ENCODE measurements at places on chromosomes 3 and 15. TPM values are rescaled to one million over a fixed set of nuclear protein-coding genes. Genes with fewer than 3 reads are reported as not detected.

DNA sequence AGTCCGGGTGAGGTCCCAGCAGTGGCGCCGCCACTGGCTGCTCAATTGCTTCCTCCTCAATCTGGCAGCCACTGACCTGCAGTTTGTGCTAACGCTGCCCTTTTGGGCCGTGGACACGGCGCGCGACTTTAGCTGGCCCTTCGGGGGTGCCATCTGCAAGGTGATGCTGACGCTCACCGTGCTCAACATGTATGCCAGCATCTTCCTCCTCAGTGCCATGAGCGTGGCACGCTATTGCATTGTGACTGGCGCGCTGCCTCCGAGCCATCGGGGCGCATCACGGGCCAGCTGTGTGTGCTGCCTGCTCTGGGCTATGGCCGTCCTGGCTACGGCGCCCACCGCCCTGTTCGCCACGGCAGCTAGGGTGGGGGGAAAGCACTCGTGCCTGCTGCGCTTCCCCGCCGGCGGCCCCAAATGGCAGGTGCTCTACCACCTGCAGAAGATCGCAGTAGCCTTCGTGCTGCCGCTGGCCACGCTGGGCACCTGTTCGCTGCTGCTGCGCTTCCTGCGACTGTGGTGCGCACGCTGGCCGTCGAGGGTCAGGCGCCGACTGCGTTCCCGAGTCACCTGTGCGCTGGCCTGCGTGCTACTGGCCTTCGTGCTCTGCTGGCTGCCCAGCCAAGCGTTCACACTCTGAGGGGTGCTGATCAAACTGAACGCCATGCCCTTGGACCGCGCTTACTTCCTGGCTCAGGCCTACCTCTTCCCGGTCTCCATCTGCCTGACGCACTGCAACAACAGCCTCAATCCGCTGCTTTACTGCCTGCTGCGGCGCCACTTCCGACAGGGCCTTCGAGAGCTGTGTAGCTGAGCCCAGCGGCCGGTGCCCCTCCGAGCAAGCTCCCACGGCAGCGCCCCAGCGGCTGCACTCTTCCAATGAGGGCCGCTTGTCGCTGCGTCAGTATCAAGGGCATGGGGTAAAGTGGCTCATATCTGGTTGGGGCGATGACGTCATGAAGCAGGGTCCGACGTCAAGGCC lies 20.3 kb upstream of the ADAMTS7 start:
- DNase-seq, result no peak

DNA sequence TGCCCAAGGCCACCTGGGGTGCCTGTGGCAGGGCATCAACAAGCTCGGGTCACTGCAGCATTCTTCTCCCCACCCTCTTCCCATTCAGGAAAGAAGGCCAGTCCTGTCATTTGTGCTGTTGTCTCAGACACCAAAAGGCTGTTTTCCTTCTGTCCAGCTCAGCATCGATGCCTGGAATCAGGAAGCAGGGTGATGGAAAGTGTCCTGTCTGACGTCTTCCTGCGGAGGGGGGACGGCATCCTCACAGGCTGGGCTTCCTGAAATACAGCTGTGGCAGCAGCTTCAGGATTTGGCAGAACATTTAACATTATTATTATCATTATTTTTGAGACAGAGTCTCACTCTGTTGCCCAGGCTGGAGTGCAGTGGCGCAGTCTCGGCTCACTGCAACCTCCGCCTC lies 33.0 kb upstream of the ANKDD1A start:
- no peak for DNase-seq

DNA sequence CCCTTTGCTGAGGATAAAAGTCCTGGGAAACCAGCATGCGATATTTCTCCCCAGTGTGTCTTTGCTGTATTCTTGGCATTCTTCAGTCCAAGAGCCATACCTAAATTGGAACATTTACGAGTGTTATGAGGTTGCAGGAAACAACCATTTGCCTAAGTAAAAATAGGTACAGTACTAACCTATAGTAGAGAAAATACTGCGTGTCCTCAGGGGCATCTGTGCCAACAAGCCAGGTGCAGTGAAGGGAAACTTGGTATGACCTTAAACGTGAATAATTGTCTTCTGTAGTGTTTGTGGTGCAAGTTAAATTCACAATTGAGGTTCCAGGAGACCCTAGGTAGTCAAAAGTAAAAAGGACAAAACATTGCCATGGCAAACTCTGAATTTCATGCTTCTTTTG lies 12.2 kb downstream of the IL5RA start:
- no peak for DNase-seq

GRCh38 chr15:43748376-43748775 lies 2.1 kb downstream of the PDIA3 start:
- DNase-seq, result no peak

DNA sequence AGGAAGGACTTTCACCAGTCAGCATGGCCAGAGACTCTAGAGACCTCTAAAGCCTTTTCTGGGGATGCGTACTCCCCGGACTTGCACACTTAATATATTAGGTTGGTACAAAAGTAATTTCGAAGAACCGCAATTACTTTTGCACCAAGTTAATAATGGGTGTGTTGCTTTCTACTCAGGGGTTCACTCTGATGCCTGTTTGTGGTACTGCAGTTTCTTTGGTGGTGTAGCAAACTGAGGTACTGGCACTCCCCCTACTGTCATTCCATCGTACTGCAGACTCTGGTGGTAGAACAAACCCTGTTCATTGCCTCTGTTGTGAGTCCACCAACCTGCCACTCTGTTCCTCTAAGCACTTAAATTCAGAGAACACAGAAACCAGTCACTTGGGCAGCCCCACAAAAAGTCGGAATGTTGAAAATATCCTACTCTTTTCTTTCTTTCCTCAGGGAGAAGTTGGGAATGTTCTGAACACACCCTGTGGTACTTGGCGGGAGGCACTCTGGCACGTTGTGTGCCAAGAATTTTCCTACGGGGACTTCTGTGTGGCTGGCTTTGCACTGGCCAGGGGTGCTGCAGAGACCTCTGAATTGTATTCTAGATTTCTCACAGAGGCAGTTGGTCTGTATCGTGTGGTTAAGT lies 46.3 kb downstream of the GABRG3 start:
- DNase-seq, result no peak

GRCh38 chr3:37099469-37099868 lies 74.9 kb downstream of the LRRFIP2 start:
- no peak for DNase-seq

DNA sequence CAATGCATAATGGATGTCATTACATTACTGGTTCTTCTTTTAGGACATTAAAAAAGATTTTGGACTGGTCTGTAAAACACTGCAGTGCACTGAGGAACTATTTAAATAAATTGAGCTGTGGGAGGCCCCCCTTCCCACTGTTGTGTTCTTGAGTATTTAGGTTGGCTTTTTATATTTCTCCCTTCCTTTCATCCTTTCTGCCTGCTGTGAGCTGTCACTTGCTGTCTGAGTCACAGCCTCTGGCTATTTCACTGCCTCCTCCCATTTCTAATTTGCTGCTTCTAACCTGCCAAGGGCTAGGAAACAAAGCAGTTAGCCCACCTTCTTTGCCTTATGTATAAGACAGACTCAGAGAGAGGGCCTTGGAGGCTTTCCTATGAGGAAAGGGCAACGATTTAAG lies 89.0 kb upstream of the FNDC3B start:
- DNase-seq, result no peak

DNA sequence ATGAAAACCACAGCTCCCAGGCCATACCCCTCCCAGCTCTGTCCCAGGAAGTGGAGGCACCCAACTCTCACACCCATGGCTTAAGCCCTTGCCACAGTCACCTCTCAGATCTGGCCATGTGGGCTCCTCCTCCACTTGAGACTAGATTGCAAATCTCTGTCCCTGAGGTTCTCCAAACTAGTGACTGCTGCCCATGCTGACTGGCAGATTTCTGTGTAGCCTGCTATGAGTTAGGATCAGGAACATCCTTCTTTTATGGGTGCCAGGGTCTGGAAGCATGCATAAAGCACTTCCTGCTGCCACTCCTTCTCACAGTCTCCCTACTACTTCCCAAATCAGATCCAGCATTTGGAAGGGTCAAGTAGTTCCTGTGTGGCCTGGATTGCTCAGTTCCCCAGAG lies 59.6 kb upstream of the GOLIM4 start:
- no peak for DNase-seq

GRCh38 chr3:53195602-53196574 lies 34.9 kb downstream of the PRKCD start:
- peak; percentile 76 for DNase-seq

DNA sequence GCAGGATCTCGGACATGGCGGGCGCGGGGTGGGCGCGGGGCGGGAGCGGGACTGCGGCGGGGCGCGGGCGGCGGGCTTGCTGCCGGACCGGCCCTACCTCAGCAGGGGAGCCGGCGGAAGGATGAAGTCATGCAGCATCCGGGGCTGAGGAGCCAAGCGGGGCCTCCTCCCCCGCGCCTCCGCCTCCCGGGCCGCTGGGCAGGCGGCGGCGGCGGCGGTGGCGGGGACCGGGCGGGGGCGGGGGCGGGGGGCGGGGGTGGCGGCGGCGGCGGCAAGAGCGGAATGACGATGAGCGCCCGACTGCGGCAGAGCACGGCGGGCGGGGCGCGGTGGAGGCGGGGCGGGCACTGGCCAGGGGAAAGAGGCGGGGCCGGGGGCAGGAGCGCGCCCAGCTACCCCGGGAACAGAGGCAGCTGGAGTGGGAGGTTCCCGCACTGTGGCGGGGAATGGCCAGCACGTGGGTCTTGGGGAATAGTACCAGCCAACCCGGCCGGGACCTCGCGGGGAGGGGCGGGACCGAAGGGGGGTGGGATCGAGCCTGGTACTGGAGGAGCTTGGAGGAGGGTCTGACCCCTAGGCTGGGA lies at the start of gene CAMK2N2:
Gene CAMK2N2 (minus strand): TSS at position 284 of the 584 bp plus-strand sequence. CDS start 268 bp downstream, at position 16.
- DNase-seq, result no peak

- no peak for DNase-seq
These were observed 294.8 kb upstream of the STT3B start for GRCh38 chr3:31237887-31238286.

GRCh38 chr15:51053571-51053970 lies 41.1 kb downstream of the TNFAIP8L3 start:
- no peak for DNase-seq

DNA sequence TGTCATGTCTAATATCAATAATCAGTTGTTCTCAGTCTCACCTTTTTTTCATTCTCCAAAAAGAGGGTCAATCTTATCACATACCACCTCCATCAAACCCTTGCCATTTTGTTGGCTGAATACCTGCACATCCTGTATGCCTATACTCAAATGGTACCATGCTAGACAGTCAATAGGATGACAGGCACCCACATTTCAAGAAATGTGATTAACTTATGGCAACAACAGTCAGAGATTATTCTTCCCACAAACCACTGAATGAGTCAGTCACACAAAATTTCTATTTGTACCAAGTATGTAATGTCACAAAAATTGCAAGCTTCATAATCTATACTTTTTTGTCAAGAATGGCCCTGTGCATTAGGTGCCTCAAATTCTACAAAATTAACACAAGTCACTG lies 5.1 kb upstream of the SLC27A2 start:
- no peak for DNase-seq

GRCh38 chr15:30979457-30979856 lies 12.0 kb downstream of the MTMR10 start:
- no peak for DNase-seq

DNA sequence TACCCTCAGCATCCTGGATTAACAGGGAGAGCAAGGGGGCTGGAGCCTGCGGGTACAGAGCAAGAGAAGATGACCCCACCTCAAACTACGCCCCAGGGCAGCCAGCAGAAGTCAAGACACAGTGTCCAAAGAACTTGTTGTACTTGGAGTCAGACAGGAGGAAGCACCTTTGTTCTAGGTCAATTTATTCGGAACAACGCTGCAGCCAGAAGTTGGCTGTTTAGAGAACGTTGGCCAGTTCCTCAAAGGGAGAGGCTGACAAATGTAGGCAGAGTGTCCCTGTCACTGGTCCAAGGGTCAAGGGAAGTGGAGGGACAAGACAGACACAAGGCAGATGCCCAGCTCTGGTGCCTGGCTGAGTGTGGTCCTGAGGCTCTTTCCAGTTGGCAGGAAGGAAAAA lies 32.1 kb upstream of the PIAS1 start:
- no peak for DNase-seq

- no peak for DNase-seq
These were observed 16.7 kb downstream of the PDIA5 start for GRCh38 chr3:123083383-123084124.

DNA sequence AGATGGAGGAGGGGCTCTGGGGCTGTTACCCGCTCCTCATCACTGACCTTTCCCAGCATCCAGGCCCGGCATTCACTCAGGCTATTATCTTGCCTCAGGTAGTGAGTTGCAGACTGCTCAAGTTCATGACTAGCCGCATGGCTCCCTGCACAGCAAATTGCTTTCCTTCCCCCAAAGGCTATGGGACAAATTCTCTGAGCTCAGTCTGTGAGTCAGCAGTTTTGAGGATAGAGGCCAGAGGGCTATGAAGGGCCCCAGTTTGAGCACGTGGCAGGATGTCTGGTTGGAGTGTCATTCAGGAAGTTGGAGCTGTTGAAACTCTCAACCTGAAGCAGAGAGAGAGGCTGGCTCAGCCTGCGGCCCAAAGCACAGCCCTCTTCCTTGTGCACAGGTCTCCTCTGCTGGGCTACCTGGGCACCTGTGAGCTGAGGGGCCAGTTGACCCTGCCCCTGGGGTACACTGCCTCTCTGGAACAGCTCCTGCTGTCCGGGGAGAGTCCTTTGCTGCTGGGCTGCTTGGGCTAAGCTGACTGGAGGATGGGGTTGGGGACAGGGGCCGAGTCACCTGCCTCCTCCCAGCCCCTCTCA lies 7.9 kb downstream of the FAH start:
- DNase-seq, result no peak

Gene CATSPER2
- 3.8 TPM for total RNA-seq

Gene ITIH1
- total RNA-seq, result 0.42 TPM

Gene NRG4
- 0.60 TPM for total RNA-seq

Gene LMAN1L
- not detected for total RNA-seq

Gene AADACL2
- total RNA-seq, result not detected

Gene AGTR1
- total RNA-seq, result 2.7 TPM

Gene C2CD4B
- 4.4 TPM for total RNA-seq

Gene NCBP2
- 57.8 TPM for total RNA-seq

Gene C3orf20
- 0.10 TPM for total RNA-seq

Gene NPAP1
- 0.84 TPM for total RNA-seq

Gene HIGD2B
- total RNA-seq, result not detected

Gene ISLR
- total RNA-seq, result 246 TPM

Gene ULK3
- 31.0 TPM for total RNA-seq

Measured in ovary (tissue), 10 donors.